ENCODE measurements at places on chromosomes 7 and 10. TPM values are rescaled to one million over a fixed set of nuclear protein-coding genes. Genes with fewer than 3 reads are reported as not detected.

Gene RARRES2
- 20.7 TPM for total RNA-seq

Gene PPP1R3C
- 200 TPM for total RNA-seq

Gene CALML3
- total RNA-seq: not detected

Gene UTF1
- not detected for total RNA-seq

Gene EGFR
- 88.3 TPM for total RNA-seq

Gene GSTO2
- 3.8 TPM for total RNA-seq

Gene SNX8
- total RNA-seq: 27.8 TPM

Gene IRF5
- 0.83 TPM for total RNA-seq

Gene TEX36
- not detected for total RNA-seq

Gene FMC1
- 8.8 TPM for total RNA-seq

Gene AGAP3
- 42.0 TPM for total RNA-seq

Gene VPS50
- 33.1 TPM for total RNA-seq

Gene SLC18A3
- not detected for total RNA-seq

Gene ZNF107
- 1.3 TPM for total RNA-seq

Gene OLAH
- total RNA-seq: not detected

Gene PDGFA
- total RNA-seq: 2.5 TPM

Gene SLC29A4
- total RNA-seq: 1.7 TPM

All from smooth muscle cell of trachea (primary cell).